Tibial nerve (tissue), 4 donors: ENCODE measurements at places on chromosomes 13 and 19. TPM values are rescaled to one million over a fixed set of nuclear protein-coding genes. Genes with fewer than 3 reads are reported as not detected.

The FPR3 gene
- total RNA-seq, result 2.9 TPM

DNA sequence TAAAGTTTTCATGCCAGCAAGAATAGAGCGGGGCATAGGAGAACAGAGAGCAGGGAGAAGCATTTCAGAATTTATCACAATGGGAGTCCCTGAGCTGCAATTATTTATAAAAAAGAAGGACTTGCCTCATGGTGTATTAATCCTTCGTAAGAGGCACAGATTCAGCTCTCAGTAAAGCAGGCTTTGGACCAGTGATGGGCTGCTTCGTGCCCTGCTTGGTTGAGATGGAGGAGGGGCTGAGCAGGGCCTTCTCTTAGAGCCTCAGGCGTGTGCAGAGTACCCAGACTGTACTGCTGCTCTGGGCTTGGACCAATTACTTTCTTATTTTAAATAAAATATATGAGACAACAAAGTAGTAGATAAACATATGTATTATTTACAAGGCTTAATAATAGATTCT, 265.7 kb upstream of the SLC10A2 start:
- H3K27me3 ChIP-seq, result no peaks in the 10 kb centered on the region
- H3K36me3 ChIP-seq, result no peaks in the 10 kb centered on the region
- no peak overlapping the region for H3K27ac ChIP-seq

DNA sequence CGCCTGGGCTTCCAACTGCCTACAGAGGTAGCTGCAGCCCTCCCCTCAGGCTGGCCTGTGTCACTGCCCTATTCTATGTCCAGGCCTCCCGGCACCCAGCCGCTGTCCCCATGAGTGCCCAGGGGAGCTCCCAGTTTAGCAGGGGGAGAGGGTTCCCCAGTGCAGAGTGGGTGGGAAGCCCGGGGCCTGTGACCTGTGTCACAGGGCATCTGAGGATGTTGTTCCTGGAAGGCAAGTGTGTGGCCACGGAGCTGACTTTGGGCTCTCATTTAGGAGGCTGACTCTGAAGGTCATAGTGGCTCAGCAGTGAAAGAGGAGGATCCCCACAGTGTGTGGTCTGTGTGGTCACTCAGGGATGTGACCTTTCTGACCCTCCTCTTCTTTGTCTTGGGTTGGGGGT, 25.1 kb downstream of the PPP1R37 start:
- no peaks in the 10 kb centered on the region for H3K36me3 ChIP-seq
- H3K27ac ChIP-seq, result no peak overlapping the region
- H3K4me3 ChIP-seq, result no peak overlapping the region
- no peak for DNase-seq
- H3K4me1 ChIP-seq, result no peaks in the 10 kb centered on the region

The CHST8 gene
- 4.4 TPM for total RNA-seq

The ZNF850 gene
- total RNA-seq, result 3.1 TPM

DNA sequence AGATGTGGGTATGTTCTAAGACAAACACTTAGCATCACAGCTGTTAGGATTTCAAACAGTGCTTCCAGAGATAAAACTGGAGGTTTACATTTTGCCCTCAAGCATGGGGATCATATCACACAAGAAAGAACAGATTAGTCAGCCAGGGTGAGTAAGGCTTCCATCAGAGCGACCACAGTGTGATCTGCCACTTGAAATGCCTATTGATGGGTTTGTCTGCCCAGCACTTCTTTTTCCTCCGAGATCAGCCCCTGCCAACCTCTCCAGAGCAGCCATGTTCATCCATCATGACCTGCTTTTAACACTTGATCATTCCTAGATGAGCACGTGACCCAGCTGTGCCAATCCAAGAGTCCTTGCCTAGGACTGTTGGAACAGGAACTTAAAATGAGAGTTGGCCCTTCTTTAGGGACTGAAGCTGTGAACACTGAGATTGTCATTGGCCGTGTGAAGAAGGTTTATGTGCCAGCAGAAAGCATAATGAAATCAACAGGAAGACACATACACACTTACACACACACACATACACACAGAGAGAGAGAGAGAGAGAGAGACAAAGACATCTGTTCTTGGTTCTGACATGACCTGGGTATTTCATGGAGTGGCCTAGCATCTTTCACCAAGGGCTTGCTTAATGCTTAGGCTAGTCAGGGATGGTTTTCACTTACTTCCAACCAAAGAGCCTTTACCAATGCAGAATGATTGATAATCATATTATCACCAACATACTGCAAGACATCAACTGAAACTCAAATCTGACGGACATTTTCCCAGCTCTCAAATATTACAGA, 5.2 kb upstream of the CEBPG start:
- H3K4me3 ChIP-seq, result no peak overlapping the region
- no peaks in the 10 kb centered on the region for H3K36me3 ChIP-seq
- H3K27me3 ChIP-seq, result no peaks in the 10 kb centered on the region
- no peaks in the 10 kb centered on the region for H3K4me1 ChIP-seq
- no peak overlapping the region for H3K27ac ChIP-seq

DNA sequence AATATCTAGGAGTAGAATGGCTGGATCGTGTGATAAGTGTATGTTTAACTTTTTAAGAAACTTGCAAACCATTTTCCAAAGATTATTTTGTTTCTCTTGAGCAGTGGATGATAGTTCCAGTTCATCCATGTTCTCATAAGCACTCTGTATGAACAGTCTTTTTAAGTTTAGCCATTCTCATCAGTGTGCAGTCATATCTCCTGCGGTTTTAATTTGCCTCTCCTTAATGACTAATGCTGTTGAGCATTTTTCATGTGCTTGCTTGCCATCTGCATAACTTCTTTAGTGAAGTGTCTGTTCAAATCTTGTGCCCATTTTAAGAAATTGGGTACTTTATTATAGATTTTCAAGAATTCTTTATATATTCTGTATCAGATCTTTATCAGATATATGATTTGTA, 58.6 kb downstream of the WASF3 start:
- DNase-seq, result no peak
- H3K4me3 ChIP-seq, result no peak overlapping the region
- no peaks in the 10 kb centered on the region for H3K27me3 ChIP-seq
- no peaks in the 10 kb centered on the region for H3K4me1 ChIP-seq

GRCh38 chr19:48302600-48302959, 22.8 kb upstream of the EMP3 start:
- H3K36me3 ChIP-seq, result no peaks in the 10 kb centered on the region
- H3K27me3 ChIP-seq, result no peaks in the 10 kb centered on the region
- no peaks in the 10 kb centered on the region for H3K4me1 ChIP-seq
- no peak overlapping the region for H3K4me3 ChIP-seq
- no peak overlapping the region for H3K27ac ChIP-seq

GRCh38 chr13:33577007-33577406, 240.9 kb upstream of the RFC3 start:
- H3K27me3 ChIP-seq, result no peaks in the 10 kb centered on the region
- H3K27ac ChIP-seq, result no peak overlapping the region
- no peaks in the 10 kb centered on the region for H3K36me3 ChIP-seq
- DNase-seq, result no peak
- no peaks in the 10 kb centered on the region for H3K4me1 ChIP-seq
- no peak overlapping the region for H3K4me3 ChIP-seq

- no peaks in the 10 kb centered on the region for H3K27me3 ChIP-seq
- H3K4me1 ChIP-seq, result no peaks in the 10 kb centered on the region
- H3K4me3 ChIP-seq, result no peak overlapping the region
- H3K36me3 ChIP-seq, result no peaks in the 10 kb centered on the region
- DNase-seq, result no peak
Measured at GRCh38 chr13:66700117-66700601, 530.0 kb downstream of the PCDH9 start.

GRCh38 chr13:95535243-95535642, 17.3 kb upstream of the CLDN10 start:
- no peak for DNase-seq
- H3K4me1 ChIP-seq, result no peaks in the 10 kb centered on the region
- H3K27me3 ChIP-seq, result no peaks in the 10 kb centered on the region
- H3K4me3 ChIP-seq, result no peak overlapping the region

The ATCAY gene
- not detected for total RNA-seq

- H3K4me3 ChIP-seq, result no peak overlapping the region
- H3K4me1 ChIP-seq, result no peaks in the 10 kb centered on the region
- no peak overlapping the region for H3K27ac ChIP-seq
- DNase-seq, result no peak
Measured at GRCh38 chr19:36894849-36895383, 21.2 kb downstream of the ZNF829 start.

GRCh38 chr19:45781214-45782161, 802 bp downstream of the DMPK start:
- peaks cover 70% of the 10 kb centered on the region for H3K4me1 ChIP-seq
- DNase-seq, result no peak
- H3K4me3 ChIP-seq, result peak overlapping the region; percentile 64
- H3K36me3 ChIP-seq, result peaks cover 40% of the 10 kb centered on the region
- peak overlapping the region; percentile 84 for H3K27ac ChIP-seq
- no peaks in the 10 kb centered on the region for H3K27me3 ChIP-seq

GRCh38 chr19:40422748-40423566, 2.8 kb downstream of the SERTAD1 start:
- no peaks in the 10 kb centered on the region for H3K27me3 ChIP-seq
- peak overlapping the region; percentile 100 for H3K27ac ChIP-seq
- H3K4me3 ChIP-seq, result no peak overlapping the region
- H3K36me3 ChIP-seq, result no peaks in the 10 kb centered on the region

GRCh38 chr13:46964789-46965527, 68.1 kb upstream of the HTR2A start:
- no peaks in the 10 kb centered on the region for H3K4me1 ChIP-seq
- DNase-seq, result no peak
- H3K27ac ChIP-seq, result no peak overlapping the region
- H3K36me3 ChIP-seq, result no peaks in the 10 kb centered on the region
- H3K4me3 ChIP-seq, result no peak overlapping the region

DNA sequence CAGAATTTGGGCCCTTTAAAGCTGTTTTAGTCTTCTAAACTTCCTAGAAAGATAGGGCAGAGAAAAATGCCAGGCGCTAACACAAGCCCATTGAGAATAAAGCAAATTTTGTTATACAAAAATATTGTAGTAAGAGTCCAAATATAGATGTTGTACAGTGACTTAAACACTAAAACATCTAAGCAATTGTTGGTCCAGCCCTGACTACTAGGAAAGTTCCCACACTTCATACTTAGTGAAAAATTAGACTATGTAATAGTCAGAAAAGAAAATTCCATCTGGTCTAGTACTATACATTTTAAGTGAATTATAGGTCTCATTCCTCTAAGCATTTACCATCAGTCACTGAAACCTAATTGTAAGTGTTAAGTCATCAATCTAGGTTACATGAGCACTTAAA, 1518.3 kb upstream of the SLC10A2 start:
- no peaks in the 10 kb centered on the region for H3K27me3 ChIP-seq
- DNase-seq, result no peak
- no peaks in the 10 kb centered on the region for H3K4me1 ChIP-seq
- no peak overlapping the region for H3K4me3 ChIP-seq

The ZNF528 gene
- total RNA-seq, result 34.8 TPM

The NEK5 gene
- total RNA-seq, result 0.59 TPM

- no peak for DNase-seq
- no peak overlapping the region for H3K27ac ChIP-seq
- peak overlapping the region; percentile 20 for H3K4me3 ChIP-seq
- H3K4me1 ChIP-seq, result peaks cover 10% of the 10 kb centered on the region
- no peaks in the 10 kb centered on the region for H3K27me3 ChIP-seq
Measured at GRCh38 chr19:12647490-12648071, 19.0 kb downstream of the MAN2B1 start.

DNA sequence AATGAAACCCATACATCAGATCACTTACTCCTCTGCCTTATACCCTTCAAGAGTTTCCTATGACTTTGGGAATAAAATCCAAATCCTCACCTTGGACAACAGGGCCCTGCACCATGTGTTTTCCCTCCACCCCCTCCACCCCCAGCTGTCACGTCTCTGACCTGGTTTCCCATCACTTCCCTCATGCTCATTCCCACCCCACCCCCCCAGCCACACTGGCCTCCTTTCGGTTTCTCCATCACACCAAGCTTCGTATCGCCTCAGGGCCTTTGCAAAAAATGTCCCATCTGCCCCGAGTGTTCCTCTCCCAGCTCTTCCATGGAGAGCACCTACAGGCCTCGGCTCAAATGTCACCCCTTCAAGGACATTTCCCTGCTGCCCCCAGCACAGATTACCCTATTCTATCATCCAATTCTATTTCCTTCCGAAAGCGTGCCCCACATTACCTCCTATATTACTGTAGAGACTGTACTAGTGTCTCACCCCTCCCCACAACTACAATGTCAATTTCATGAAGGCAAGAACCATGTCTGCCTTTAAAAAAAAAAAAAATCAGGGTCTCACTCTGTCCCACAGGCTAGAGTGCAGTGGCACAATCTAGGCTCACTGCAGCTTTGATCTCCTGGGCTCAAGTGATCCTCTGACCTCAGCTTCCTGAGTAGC, 16.8 kb upstream of the FFAR2 start:
- no peak for DNase-seq
- peaks cover 19% of the 10 kb centered on the region for H3K4me1 ChIP-seq
- no peak overlapping the region for H3K4me3 ChIP-seq
- no peaks in the 10 kb centered on the region for H3K36me3 ChIP-seq

DNA sequence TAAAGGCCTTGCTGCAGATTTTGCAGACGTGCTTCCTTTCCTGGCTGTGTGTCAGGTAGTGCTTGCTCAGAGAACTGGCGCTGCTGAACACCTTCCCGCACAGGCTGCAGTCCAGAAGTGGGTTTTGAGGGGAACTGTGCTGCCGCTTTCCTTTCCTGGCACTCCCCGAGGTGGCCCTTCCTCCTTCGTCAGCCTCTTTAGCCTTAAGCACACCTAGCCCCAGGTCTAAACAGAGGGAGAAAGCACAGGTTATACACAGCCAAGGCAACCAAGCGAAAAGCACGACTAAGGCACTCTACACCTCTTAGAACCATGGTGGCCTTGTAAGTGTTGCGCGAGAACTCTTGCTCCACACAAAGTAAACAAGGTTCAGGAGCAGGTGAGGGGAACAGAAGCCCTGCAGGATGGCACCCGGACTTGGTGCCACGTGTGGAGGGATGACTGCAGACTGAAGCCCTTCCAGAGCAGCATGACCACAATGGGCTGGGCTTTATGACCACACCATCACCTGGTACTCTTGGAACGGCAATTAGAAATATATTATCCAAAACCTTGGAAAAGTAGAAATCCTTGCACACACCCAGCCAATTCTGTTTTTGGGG, 23.6 kb downstream of the ZNF541 start:
- peaks cover 12% of the 10 kb centered on the region for H3K4me1 ChIP-seq
- DNase-seq, result no peak
- H3K27ac ChIP-seq, result no peak overlapping the region
- H3K27me3 ChIP-seq, result peaks cover 22% of the 10 kb centered on the region

DNA sequence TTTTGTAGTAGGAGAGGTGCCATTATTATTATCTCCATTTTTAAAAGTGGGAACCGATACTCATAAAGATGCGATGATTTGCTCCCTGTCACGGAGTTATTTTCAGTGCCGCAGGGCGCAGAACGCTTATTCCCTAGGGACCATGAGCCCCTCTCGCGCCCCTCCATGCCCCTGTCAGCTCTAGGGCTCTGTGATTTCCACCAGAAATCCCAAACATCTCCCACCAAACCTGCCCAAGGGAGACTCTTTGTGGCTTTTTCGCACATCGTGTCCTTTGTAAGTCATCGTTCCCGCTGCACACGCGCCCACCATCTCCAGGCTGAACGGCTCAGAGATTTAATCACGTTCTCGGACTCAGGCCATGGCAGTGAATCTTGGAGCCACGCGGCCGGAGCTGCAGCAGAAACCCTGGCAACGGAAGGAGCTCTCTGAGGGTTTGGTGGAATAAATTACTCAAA, 105.1 kb downstream of the DNAJC15 start:
- no peak overlapping the region for H3K27ac ChIP-seq
- DNase-seq, result no peak
- no peaks in the 10 kb centered on the region for H3K36me3 ChIP-seq
- H3K27me3 ChIP-seq, result no peaks in the 10 kb centered on the region
- no peak overlapping the region for H3K4me3 ChIP-seq
- H3K4me1 ChIP-seq, result no peaks in the 10 kb centered on the region
